Activated CD4-positive, alpha-beta T cell treated with anti-CD3 and anti-CD28 coated beads for 4 hours (primary cell): ENCODE measurements at places on chromosomes 6 and 20.

GRCh38 chr6:128784266-128784665 lies 98.7 kb upstream of the LAMA2 start:
- no peak for DNase-seq

DNA sequence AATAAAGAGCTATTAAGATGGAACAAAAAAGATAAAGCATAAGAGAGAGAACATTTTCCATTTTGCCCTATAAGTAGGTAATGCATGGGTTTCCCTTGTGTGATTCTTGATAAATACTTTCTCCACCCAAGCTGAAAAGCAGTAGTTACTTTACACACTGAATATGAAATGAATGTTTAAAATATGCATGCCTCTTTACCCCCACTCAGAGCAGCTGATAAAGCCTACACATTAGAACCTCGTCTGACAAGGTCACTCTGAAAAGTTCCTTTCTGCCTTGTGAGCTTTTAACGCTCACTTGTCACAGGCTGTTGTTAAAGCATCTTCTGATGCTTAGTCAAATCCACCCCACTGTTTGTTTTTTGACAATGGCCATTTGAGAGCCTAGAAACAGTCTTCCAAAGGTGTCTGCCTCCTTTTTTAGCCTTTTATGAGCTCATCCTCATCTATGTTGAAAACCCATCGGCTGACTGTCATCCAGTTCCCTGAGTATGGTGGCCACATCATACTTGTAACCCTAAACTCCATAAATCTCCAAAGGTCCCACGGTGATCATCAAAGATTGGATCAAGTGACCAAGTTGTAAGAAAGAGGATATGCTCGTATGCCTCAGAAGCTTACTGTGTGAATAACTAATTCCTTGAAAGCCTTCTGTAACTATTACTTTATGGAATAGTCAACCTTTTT lies 102.8 kb downstream of the ATXN1 start:
- no peak for DNase-seq

DNA sequence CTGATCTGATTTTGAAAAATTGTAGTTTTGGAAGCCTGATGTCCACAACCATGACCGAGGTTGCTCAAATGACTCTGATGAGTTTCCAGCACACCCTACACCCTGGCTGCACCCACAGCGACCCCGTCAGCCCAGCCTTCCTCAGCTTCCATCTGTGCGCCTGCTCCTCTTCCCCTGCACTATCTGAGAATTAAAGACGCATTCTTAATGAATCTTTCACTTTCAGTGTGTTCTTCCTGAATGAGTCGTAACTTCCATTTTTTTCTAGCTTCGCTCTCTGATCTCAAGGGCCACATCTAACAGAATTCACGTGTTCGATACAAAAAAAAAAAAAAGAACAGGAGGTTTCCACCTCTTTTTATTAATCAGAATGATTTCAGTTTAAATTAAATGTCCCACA lies 21.3 kb upstream of the RREB1 start:
- DNase-seq, result peak; percentile 27

GRCh38 chr6:170243386-170243785 lies 47.5 kb downstream of the DLL1 start:
- DNase-seq, result no peak

GRCh38 chr20:41446456-41446855 lies 79.8 kb upstream of the EMILIN3 start:
- no peak for DNase-seq

- no peak for DNase-seq
These were observed 24.3 kb upstream of the CDH22 start for GRCh38 chr20:46332373-46333160.

- no peak for DNase-seq
These were observed 29.8 kb downstream of the PDYN start for GRCh38 chr20:1964061-1964460.

DNA sequence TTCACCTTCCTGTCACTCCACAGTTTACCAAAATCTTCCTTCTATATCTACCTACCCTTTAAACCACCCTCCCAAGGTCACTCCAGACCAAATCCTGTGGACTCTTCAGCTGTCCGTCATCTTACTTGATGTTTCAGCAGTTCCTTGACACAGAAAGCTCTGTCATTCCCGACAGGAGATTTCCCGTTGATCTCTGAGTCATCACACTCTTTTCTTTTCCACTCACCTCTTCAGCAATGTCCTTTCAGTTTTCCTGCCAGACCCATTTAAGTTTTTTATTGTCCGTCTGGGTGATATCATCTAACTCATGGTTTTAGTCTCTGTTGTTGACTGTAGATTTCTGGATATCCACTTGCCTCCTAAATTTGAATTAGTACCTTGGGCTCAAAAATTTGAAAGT lies 69.9 kb upstream of the SCGN start:
- no peak for DNase-seq

- DNase-seq, result no peak
These were observed 564.8 kb downstream of the LMBRD1 start for GRCh38 chr6:69232008-69232407.

DNA sequence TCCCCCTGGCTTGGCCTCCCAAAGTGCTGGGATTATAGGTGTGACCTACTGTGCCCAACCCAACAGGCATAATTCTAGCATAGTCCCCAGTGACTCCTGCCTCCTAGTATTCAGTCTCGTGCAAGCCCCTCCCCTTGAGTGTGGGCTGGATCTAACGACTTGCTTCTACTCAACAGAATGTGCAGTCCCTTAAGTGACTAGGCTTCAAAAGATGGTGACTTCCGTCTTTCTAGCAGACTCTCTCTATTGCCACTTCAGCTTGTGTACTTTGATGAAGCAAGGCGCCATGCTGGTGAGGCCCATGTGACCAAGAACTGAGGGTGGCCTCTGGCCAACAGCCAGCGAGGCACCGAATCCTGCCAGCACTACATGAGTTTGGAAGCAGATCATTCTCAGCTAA lies 109.6 kb upstream of the TRAF3IP2 start:
- peak; percentile 45 for DNase-seq
